Epithelial cell of proximal tubule (primary cell): ENCODE measurements at places on chromosomes 2 and 18.
A peak's percentile ranks its signal among the peaks of the same experiment; 100 is the strongest.

DNA sequence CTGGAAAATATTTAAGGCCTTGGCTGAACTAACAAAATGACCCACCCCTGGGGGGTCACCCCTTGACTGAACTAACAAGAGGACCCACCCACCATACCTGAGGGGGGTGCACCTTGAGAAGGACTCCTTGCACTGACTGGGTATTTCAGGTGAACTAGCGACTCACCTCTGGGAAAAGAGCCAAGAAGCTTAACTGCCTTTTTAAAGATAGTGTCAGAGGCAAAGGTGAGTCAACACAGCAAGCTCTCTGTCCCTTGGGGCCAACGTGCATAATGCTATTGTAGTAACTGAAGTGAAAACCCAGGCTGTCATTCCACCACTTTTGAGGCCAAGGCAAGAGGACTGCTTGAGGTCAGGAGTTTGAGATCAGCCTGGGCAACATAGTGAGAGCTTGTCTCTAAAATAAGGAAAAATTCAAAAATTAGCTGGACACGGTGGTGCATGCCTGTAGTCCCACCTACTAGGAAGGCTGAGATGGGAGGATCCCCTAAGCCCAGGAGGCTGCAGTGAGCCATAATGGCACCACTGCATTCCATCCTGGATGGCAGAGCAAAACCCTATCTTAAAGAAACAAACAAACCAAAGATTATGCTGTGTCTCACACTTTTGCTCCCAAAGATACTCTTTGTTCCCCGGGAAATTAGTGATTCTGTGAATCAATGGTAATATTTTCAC lies 36.4 kb upstream of the ZCCHC2 start:
- DNase-seq = peak; percentile 36

GRCh38 chr2:231187736-231188505 lies 10.5 kb upstream of the ARMC9 start:
- no peak for DNase-seq

GRCh38 chr2:34705551-34706247 lies 1106.6 kb upstream of the FAM98A start:
- peak; percentile 38 for DNase-seq

DNA sequence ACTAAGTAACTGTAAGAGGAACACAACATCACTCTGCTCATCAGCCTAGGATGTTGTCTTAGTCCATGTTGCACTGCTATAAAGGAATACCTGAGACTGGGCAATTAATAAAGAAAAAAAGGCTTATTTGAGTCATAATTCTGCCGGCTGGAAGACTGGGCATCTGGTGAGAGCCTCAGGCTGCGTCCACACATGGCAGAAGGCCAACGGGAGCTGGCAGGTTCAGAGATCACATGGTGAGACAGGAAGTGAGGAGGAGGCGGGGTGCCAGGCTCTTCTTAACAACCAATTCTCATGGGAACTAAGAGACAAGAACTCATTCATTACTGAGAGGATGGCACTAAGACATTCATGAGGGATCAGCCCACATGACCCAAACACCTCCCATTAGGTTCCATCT lies 46.8 kb downstream of the EPG5 start:
- peak; percentile 54 for DNase-seq
